H1 (cell line): ENCODE measurements at places on chromosomes 7 and 10.
A peak's percentile ranks its signal among the peaks of the same experiment; 100 is the strongest.

DNA sequence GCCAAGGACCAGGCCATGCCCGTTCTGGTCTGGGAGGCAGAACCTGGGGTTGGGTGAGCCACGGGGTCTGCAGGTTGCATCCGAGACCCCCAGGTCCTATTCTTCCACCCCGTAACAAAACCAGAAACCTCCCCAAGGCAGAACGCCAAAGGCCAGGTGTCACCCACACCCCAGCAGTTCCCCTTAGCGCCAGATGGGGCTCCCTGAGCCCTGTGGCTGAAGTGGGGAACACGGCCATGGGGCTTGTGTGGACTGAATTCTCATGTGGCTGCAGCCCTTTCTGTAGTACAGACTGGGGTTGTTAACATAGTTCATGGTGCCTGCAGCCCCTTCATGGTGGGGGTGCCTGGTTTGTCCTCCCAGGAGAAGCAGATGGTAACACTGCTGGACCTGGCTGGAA is 10.2 kb downstream of the BRI3 start:
- H3K27me3 ChIP-seq: no peaks in the 10 kb centered on the region
- DNase-seq: no peak
- H3K36me3 ChIP-seq: peaks cover 7% of the 10 kb centered on the region
- H3K4me1 ChIP-seq: peaks cover 21% of the 10 kb centered on the region
- H3K27ac ChIP-seq: no peak overlapping the region

DNA sequence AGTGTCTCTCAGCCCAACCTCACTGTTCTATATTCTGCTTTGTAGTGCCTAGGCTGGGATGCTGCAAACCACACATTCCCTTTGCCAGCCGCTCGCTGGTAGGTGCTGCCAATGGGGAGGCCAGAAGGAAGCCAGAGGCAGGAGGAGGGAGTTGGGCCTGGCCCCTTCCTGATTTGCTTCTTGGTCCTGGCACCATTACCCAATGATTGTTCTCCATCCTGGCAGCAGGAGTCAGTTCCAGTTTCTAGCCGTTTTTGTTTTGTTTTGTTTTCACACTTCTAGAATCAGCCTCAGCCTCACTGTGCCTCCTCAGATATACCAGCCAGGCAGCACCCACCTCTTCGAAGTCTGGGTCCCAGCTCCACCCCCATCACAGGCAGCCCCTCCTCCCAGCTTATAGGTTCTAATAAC is 27.4 kb upstream of the LOXL4 start:
- H3K27ac ChIP-seq: no peak overlapping the region
- no peaks in the 10 kb centered on the region for H3K27me3 ChIP-seq
- DNase-seq: no peak
- no peaks in the 10 kb centered on the region for H3K36me3 ChIP-seq
- no peak overlapping the region for H3K4me3 ChIP-seq

DNA sequence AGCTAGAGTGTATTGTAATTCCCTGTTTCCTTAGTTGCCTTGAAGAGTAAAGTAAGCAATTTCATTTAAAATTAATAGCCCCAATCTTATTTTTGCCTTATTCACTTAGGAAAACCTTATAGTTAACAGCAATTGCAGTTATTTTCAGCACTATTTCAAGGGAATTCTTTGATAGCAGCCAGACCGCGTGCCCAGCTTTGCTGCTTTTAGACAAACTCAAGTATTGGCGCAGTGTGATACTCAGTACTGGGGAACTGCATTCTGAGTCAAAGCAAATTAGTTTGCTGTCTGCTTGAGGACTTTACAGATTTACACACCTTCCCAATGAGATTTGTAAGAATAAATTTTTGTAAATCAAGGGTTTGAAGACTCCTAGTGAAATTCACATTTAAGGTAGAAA is 21.2 kb downstream of the PRKG1 start:
- 0 out of 2 replicates have a peak, but pooled peaks cover 4% of the 10 kb centered on the region for H3K4me1 ChIP-seq
- no peak for DNase-seq
- H3K36me3 ChIP-seq: no peaks in the 10 kb centered on the region

DNA sequence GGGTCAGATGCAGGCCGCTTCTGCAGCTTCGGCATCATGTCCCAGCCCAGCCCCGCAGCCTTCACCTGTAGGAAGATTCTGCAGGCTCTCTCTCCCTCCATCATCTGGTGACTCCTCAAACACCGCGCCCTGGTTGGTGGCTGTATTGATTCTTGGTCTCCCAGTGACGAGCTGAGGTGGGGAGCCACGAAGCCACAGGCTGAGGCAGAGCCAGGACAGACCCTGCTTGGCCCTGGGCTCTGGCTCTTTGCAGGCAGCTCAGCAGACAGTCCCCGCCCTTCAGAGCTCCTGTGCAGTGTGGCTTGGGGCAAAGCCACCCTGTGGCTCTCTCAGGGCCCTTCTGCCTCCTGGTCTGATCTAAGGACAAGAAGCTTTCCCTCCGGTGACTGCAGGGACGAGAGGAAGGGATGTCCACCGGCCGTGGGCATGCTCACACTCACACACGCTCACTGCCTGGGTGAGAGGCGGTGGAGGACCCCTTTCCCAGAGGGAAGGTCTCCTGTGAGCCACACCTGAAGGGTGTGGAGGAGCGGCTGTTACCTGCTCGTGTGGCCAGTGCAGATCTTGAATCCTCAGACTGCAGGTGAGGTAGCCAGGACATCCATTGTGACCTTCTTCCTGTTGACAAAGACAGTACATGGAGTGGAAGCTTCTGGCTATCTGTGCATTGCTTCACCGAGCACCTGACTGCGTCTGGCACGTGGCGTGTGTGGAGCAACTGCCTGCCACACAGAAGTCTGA is 79.6 kb downstream of the INPP5A start:
- no peaks in the 10 kb centered on the region; the same call in 1 of the 2 replicates for H3K27me3 ChIP-seq
- H3K4me1 ChIP-seq: no peaks in the 10 kb centered on the region; the same call in 1 of the 2 replicates
- no peaks in the 10 kb centered on the region for H3K36me3 ChIP-seq
- H3K4me3 ChIP-seq: no peak overlapping the region
- H3K27ac ChIP-seq: no peak overlapping the region
- DNase-seq: no peak

GRCh38 chr10:110141871-110142635 is 65.4 kb upstream of the MXI1 start:
- H3K4me1 ChIP-seq: no peaks in the 10 kb centered on the region
- H3K4me3 ChIP-seq: no peak overlapping the region
- H3K27me3 ChIP-seq: no peaks in the 10 kb centered on the region
- no peaks in the 10 kb centered on the region for H3K36me3 ChIP-seq

- H3K4me3 ChIP-seq: no peak overlapping the region
- no peaks in the 10 kb centered on the region for H3K36me3 ChIP-seq
- DNase-seq: no peak
- peaks cover 6% of the 10 kb centered on the region for H3K4me1 ChIP-seq
- no peaks in the 10 kb centered on the region for H3K27me3 ChIP-seq
- H3K27ac ChIP-seq: no peak overlapping the region
Measured at GRCh38 chr10:126687121-126687606, 16.7 kb upstream of the C10orf90 start.

DNA sequence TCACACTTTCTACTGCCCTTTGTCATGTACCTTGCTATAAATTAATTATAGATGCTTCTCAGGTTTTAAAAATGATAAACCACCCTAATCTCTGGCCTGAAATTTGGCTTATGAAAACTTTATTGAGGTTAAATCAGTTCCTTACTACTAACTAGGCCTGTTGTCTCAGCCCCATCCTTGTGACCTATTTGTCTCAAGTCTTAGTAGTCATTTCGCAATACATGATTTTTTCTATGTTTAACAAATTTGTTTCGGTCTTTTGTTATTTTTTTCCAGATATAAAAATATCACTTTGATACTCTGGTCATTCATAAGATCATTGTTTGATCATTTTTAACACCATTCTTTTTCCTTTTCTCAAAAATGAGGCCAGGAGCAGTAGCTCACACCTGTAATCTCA is 411.6 kb downstream of the GFRA1 start:
- DNase-seq: no peak
- H3K4me1 ChIP-seq: no peaks in the 10 kb centered on the region
- no peak overlapping the region for H3K27ac ChIP-seq
- no peaks in the 10 kb centered on the region for H3K27me3 ChIP-seq
- H3K4me3 ChIP-seq: no peak overlapping the region

GRCh38 chr10:45001381-45002148 is 842 bp downstream of the ZNF22 start:
- H3K27me3 ChIP-seq: peaks cover 4% of the 10 kb centered on the region; the same call in 1 of the 2 replicates
- peak overlapping the region; percentile 95 for H3K4me3 ChIP-seq
- DNase-seq: no peak
- H3K27ac ChIP-seq: no peak overlapping the region
- H3K36me3 ChIP-seq: peaks cover 5% of the 10 kb centered on the region; the same call in 1 of the 2 replicates
